ENCODE measurements at places on chromosomes 6 and 20.

DNA sequence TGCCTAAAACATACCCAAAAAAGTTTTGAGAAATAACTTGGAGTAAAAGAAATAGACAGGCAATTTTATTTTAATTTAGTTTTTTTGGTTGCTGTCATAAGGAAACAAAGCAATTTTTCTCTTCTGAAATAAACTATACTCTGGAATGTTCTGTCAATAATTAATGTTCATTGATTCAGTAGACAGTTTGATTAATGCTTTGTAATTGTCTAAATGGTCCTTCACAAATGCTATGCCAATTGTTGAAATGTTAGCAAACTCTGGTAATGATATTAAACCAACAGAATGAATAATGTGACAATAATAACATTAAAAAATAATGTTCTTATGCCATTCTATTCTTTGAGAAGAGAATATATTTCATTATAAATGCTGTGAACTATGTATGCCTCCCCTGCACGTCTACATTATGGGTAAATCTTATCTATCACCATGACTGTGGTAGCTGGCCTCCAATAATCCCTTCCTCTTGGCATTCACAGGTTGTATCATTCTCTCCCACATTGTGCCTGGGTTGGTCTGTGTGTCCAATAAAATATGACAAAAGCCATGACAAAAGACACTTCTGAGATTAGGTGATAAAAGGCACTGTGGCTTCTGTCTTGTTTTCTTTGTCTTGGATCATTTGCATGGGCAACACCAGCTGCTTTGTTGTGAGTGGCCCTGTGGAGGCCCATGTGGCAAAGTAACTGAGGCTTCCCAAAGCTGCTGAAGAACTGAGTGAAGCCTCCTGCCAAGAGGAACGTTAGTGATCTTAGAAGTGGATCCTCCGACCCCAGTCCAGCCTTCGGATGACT, 25.1 kb downstream of the IL20RA start:
- no peak for DNase-seq

GRCh38 chr6:53795702-53796450, 1.1 kb downstream of the LRRC1 start:
- peak; percentile 9 for DNase-seq

DNA sequence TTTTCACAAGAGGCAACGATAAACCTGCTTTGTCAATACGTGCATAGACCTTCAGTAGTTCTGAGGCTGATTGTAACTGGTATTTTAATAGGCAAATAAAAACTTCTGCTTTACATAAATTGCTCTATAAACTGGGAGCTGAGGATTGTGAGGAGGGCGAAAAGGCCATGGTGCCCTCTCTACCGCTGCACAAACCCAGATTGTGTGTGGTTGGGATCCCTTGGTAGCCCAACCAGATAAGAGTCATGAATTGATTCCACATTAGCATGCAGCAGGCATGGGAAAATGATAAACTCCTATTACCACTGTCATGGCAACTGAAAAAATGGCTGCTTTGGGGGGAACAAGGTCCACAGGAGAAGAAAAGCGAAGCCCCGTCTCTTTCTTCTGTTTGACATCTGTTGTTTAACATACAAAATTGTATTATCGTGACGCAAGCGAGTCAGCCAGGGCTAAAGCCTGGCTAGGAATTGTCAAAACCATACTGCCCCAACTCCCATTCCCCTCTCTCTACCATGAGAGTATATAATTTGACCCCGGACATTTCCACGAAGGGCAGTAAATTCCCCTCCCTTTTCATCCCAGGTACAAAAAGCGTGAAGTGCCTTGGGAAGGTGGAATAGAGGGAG, 157.8 kb upstream of the SALL4 start:
- no peak for DNase-seq

- no peak for DNase-seq
Observed at GRCh38 chr6:157976345-157977175, 5.1 kb upstream of the SYNJ2 start.

GRCh38 chr6:11710311-11710761, 68.3 kb downstream of the ADTRP start:
- no peak for DNase-seq
